ENCODE measurements at places on chromosomes 11 and 22.

DNA sequence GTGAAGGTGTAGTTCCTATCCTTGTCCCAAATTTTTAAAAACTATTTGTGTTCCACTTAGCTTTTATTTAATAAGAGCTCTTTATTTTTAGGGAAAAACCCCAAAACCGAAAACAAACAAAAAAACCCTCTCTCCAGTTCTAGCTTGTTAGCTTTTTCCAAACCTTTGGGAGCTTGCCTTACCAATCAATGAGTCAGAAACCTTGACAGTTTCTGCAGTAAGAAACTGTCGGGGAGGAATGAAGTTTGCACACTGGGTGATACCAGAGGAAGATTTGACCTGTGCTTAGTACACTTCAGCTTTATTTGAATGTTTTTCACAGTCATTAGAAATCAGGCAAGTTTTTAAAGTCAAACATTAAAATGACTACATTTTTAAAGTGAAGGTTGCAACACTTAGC lies 105.0 kb downstream of the FAT3 start:
- no peak for DNase-seq

GRCh38 chr11:86749821-86750401 lies 50.4 kb upstream of the PRSS23 start:
- DNase-seq: no peak

- DNase-seq: no peak
These were observed 33.9 kb downstream of the MARK2 start for GRCh38 chr11:63872800-63873197.

GRCh38 chr22:39362271-39362670 lies 12.5 kb downstream of the SYNGR1 start:
- DNase-seq: no peak

DNA sequence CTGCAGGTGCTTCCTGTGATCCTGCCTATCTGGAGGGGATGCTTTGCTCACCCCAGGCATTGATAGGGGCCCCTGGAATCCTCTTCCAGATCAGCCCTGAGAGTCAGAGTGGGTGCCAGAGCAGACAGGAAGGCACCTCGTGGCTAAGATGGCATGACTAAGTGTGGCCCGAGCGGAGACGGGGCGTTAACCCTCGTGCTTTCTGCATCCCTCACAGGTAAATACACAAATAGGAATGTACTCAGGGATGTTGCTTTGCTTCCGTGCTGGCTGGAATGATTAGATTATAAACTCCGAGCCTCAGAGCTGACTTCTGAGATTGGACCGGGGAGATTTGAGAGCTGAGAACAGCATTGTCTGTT lies 312.7 kb upstream of the B3GAT1 start:
- no peak for DNase-seq

GRCh38 chr11:13008061-13008435 lies 1.1 kb upstream of the RASSF10 start:
- DNase-seq: peak; percentile 82
